Suprapubic skin (tissue), 4 donors: ENCODE measurements at places on chromosomes 6 and 20. TPM values are rescaled to one million over a fixed set of nuclear protein-coding genes. Genes with fewer than 3 reads are reported as not detected.

GRCh38 chr6:159252955-159253508 lies 83.8 kb downstream of the FNDC1 start:
- H3K4me1 ChIP-seq = peaks cover 16% of the 10 kb centered on the region
- no peaks in the 10 kb centered on the region for H3K36me3 ChIP-seq
- H3K27ac ChIP-seq = no peak overlapping the region
- H3K27me3 ChIP-seq = no peaks in the 10 kb centered on the region
- DNase-seq = no peak

- H3K36me3 ChIP-seq = no peaks in the 10 kb centered on the region
- no peak overlapping the region for H3K4me3 ChIP-seq
- H3K27ac ChIP-seq = no peak overlapping the region
- H3K4me1 ChIP-seq = peaks cover 57% of the 10 kb centered on the region
Observed at GRCh38 chr6:108171291-108171917, 5.6 kb downstream of the NR2E1 start.

GRCh38 chr6:15793288-15793687 lies 130.5 kb upstream of the DTNBP1 start:
- H3K36me3 ChIP-seq = no peaks in the 10 kb centered on the region
- H3K27me3 ChIP-seq = no peaks in the 10 kb centered on the region
- no peak overlapping the region for H3K4me3 ChIP-seq
- peaks cover 6% of the 10 kb centered on the region for H3K4me1 ChIP-seq

Gene BMP7
- 19.2 TPM for total RNA-seq

Gene SLC17A2
- total RNA-seq = not detected

DNA sequence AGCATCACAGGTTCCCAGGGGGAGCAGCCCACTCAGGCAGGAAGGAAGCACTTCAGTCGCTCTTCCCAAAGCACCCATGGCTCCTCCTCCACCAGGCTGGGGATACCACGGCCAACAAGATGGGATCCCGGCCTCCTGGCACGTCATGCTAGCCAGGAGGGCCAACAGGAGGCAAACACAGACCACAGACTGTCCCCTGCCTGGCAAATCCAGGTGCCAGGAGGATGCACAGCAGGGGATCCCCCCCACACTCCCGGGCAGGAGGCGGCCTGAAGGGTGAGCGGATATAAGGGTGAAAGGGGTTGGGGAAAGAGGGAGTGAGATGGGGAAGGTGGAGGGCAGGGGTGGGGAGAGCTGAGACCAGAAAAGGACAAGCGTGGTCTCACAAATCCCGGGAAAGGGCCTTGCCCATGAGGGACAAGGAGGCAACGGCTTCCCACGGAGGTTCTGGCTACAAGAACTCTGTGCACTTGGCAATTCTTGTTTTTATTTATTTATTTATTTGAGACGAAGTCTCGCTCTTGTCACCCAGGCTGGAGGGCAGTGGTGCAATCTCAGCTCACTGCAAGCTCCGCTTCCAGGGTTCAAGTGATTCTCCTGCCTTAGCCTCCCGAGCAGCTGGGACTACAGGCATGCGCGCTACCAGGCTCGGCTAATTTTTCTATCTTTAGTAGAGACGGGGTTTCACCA lies 7.2 kb downstream of the PXDC1 start:
- peak; percentile 74 for DNase-seq
- peaks cover 97% of the 10 kb centered on the region for H3K4me1 ChIP-seq
- peak overlapping the region; percentile 97 for H3K27ac ChIP-seq

- peaks cover 50% of the 10 kb centered on the region for H3K4me1 ChIP-seq
- peak overlapping the region; percentile 25 for H3K27ac ChIP-seq
- H3K36me3 ChIP-seq = peaks cover 37% of the 10 kb centered on the region
Observed at GRCh38 chr6:34243901-34244884, 4.6 kb downstream of the SMIM29 start.

GRCh38 chr20:62567246-62568044 lies 74.9 kb upstream of the SLCO4A1 start:
- H3K4me1 ChIP-seq = no peaks in the 10 kb centered on the region
- H3K4me3 ChIP-seq = no peak overlapping the region
- H3K36me3 ChIP-seq = no peaks in the 10 kb centered on the region
- H3K27ac ChIP-seq = no peak overlapping the region

Gene BPIFA1
- total RNA-seq = not detected

GRCh38 chr20:36756496-36756895 lies 10.6 kb upstream of the NDRG3 start:
- H3K36me3 ChIP-seq = peaks cover 47% of the 10 kb centered on the region
- peaks cover 8% of the 10 kb centered on the region for H3K4me1 ChIP-seq
- no peak for DNase-seq
- no peak overlapping the region for H3K27ac ChIP-seq
- no peaks in the 10 kb centered on the region for H3K27me3 ChIP-seq
- H3K4me3 ChIP-seq = no peak overlapping the region

Gene BTNL2
- not detected for total RNA-seq

DNA sequence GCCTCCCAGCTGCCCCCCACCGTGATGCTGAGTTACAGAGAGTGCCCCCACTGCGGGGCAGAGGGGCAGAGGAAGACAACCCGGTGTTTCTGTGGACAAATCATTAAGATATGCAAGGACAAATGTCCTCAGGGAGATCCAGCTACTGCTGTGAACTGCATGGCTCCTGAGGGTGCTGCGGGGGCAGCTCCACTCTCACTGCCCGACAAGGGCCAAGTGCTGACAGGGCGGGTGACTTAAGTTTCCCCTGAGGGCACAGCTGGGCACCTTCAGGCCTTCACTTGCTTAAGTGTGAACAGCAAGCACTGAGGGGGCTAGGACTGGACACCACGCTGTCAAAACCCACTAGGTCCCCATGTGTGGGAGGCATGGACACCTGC lies 26.2 kb upstream of the TCFL5 start:
- DNase-seq = no peak
- H3K27me3 ChIP-seq = no peaks in the 10 kb centered on the region

DNA sequence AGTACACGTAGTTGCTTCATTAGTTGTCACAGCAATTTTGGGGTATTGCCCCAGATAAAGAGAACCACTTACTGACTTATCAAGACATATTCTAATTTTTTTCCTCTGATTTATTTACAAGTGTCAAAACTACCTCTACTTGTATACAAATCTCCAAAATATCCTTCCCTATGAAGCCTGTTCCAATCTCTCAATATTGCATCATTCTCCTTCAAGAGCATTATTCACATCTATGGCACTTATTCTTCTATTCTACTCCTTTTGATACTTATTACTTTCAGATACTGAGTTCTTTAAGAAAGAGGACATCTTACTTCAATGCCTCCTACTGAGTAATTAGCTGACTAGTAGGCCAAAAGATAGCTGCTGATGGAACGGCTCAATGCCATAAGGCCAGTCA lies 105.2 kb downstream of the SMLR1 start:
- no peak overlapping the region for H3K4me3 ChIP-seq
- no peaks in the 10 kb centered on the region for H3K27me3 ChIP-seq
- DNase-seq = no peak
- H3K36me3 ChIP-seq = no peaks in the 10 kb centered on the region
- no peak overlapping the region for H3K27ac ChIP-seq

- H3K36me3 ChIP-seq = no peaks in the 10 kb centered on the region
- no peak for DNase-seq
- peaks cover 25% of the 10 kb centered on the region for H3K4me1 ChIP-seq
Observed at GRCh38 chr6:129138739-129139405, 255.9 kb downstream of the LAMA2 start.

Gene HLA-DQA2
- 6.3 TPM for total RNA-seq

Gene ECHDC1
- 39.5 TPM for total RNA-seq

- peaks cover 36% of the 10 kb centered on the region for H3K36me3 ChIP-seq
- H3K27me3 ChIP-seq = no peaks in the 10 kb centered on the region
- H3K4me1 ChIP-seq = peaks cover 40% of the 10 kb centered on the region
- H3K27ac ChIP-seq = no peak overlapping the region
Observed at GRCh38 chr6:108667993-108668392, 107.3 kb downstream of the FOXO3 start.

Gene PSMA7
- total RNA-seq = 201 TPM

DNA sequence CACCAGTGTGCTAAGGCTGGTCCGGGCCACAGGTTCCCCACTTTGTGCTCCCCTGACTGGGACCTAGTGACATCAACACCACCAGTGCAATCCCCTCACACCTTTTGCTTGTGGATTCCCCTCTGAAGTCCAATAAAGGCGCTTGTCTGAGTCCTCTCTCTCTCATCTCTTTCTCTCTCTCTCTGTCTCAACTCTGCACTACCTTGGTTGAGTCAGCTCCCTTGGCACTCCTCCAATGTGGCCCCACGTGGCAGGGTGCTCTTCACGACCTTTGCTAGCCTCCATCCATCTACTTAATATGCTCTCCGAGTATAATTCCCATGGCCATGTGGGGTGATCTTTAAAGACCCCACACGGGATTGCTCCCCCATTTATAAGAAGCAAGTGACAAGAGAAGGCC lies 385.0 kb downstream of the CD83 start:
- H3K4me1 ChIP-seq = no peaks in the 10 kb centered on the region
- no peaks in the 10 kb centered on the region for H3K36me3 ChIP-seq
- no peak overlapping the region for H3K27ac ChIP-seq
- DNase-seq = no peak
- no peaks in the 10 kb centered on the region for H3K27me3 ChIP-seq
- no peak overlapping the region for H3K4me3 ChIP-seq

DNA sequence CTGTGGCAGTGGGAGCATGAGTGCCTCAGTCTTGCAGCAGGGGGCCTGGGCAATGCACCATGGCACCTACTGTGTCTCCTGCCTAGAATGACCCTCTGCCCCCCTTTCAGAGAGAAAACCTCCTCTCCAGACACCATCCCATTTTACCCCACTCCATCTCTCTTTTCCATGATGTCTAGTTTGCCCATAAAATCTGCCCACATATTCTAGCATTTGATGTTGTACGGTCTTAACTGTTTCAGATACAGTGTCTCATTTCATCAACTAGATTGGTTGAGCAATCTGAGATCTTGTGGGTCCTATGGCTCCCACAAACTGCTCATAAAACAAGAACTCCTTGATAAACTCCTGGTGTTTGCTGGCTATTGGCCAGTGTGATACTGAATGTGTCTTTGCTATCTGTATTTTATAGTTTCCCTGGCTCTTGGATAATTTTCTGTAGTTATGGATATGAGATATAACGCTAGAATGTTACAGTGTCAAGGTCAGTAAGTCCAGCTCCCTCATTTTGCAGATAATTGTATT lies 8.1 kb downstream of the PNPLA1 start:
- H3K36me3 ChIP-seq = no peaks in the 10 kb centered on the region
- H3K27me3 ChIP-seq = no peaks in the 10 kb centered on the region
- H3K4me1 ChIP-seq = no peaks in the 10 kb centered on the region
- no peak overlapping the region for H3K27ac ChIP-seq
- no peak for DNase-seq
- no peak overlapping the region for H3K4me3 ChIP-seq
